Activated CD4-positive, alpha-beta T cell treated with anti-CD3 and anti-CD28 coated beads for 24 hours (primary cell): ENCODE measurements at places on chromosomes 13 and 19.

DNA sequence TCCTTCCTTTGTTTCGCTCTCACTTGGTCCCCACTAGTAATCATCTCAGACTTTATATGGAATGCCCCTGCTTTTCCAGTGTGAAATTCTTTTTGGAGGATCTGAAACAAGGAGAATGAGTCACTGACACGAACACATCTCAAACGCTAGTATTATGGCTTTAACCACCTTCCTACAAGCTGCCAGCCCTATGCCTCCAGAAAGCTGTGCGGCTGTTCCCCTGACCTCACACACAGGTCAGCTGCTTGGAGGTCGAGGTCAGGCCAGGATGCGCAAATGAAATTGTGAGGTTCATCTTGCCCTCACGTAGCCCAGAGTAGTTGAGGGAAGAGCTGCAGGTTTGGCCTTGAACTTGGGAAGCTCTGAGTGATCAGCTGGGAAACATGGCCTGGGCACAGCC lies 449.8 kb downstream of the FGF9 start:
- no peak for DNase-seq

DNA sequence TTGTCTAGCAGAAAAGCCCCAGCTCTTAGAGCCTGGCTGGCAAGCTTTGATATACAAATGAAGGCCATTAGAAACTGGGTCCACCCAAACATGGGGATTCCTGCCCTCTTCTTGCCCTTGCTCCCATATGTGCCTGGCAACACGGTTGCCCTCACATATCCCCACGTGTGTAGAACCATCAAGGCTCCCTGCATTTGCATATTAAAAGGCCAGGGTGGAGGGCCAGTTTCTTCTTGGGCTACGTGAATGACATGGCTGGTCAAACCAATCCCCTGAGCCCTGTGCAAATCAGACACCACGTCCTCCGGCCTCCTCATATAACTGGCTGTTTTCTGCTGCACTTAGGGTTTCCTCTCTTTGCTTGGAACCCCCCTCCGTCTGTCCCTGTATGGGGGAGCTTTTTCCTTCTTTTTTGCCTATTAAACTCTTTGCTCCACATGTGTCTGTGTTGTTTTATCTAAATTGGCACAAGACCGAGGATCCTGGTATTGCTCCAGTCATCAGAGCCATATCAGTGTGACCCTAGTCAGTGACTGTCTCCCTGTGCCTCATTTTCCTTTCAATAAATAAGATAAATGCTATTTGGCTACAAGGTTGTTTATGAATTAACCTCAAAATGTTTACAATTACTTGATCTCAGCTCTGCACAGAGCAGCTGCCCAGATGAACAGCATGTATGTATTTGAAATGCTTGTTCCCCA lies 30.3 kb upstream of the CEACAM1 start:
- DNase-seq: no peak

GRCh38 chr13:42486711-42487198 lies 87.2 kb upstream of the TNFSF11 start:
- DNase-seq: no peak

DNA sequence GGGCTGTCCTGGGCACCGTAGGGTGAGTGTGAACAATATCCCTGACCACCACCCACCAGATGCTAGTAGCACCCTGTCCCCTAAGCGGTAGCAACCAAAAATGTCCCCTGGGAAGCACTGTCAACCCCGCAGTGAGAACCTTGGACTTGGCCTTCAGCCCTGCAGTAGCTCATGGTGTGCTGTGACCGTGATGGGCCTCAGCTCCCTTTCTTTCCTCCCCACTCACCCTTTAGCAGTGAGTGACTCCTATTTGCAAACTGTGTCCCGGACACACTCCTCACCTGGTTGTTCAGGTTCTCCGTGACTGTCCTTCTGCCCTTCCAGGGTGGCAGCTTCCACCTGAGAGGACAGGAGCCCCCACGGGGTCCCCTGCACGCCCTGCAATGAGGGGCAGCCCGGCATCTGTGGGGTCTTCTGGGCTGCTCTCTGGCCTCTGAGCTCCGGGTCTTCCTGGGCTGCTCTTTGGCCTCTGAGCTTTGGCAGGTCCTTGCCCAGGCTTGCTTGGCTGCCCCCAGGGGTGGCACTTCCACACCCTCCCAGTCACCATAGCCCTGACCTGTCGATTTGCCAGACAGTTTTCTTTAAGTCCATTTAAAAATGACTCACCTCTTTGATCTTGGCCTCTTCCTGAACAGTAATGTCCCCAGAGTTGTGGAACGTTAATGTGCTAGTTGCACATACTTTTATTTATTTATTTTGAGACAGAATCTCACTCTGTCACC lies 3.8 kb downstream of the KDM4B start:
- DNase-seq: no peak

- no peak for DNase-seq
Measured at GRCh38 chr13:110570886-110571285, 9.4 kb upstream of the RAB20 start.

DNA sequence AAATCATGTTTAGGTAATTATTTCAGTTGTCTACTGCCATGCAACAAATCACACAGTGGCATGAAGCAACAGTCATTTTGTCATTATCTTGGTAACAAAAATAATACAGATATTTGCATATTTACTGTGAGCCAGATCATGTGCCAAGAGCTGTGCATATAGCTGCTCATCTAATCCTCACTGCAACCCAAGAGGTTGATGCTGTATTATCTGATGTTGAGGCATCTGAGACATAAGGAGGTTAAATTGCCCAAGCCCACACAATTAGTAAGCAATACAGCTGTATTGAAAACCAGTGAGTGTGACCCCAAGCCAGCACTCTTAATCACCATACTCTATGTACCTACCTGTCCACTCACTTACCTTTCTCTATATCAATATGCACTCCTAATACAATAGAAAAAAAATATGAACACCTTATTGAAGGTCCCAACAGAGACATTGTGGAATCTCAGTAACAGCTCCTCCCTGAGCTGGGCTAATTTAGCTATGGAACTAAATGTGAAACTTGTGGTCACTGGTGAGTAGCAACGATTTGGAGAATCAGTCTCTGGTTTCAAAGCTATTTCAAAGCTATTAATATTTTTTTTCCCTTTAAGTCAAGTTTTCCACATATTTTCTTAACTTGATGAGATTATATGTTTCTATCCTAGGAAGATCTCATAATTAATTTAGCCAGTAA lies 185.2 kb downstream of the KLF12 start:
- no peak for DNase-seq
